ENCODE measurements at places on chromosomes 16 and 17.

GRCh38 chr17:37450112-37450511, 39.6 kb upstream of the DUSP14 start:
- DNase-seq: no peak

DNA sequence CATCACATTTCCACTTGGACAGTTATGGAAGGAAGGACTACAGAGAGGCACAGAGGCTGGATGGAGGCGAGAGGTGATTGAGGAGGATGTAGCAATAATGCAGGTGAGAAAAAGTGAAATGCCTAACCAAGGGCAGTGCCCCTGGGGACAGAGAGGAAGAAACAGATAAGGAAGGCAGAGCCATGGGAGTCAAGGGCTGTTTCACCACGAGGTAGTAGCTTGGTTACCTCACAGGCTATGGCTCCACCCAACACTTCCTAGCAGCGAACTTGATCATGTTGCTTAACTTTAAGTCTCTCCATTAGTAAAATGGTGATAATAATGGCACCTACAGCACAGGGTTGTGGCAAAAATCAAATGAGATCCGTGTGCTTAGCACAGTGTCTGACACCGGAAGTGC, 83.9 kb downstream of the YPEL2 start:
- DNase-seq: no peak

DNA sequence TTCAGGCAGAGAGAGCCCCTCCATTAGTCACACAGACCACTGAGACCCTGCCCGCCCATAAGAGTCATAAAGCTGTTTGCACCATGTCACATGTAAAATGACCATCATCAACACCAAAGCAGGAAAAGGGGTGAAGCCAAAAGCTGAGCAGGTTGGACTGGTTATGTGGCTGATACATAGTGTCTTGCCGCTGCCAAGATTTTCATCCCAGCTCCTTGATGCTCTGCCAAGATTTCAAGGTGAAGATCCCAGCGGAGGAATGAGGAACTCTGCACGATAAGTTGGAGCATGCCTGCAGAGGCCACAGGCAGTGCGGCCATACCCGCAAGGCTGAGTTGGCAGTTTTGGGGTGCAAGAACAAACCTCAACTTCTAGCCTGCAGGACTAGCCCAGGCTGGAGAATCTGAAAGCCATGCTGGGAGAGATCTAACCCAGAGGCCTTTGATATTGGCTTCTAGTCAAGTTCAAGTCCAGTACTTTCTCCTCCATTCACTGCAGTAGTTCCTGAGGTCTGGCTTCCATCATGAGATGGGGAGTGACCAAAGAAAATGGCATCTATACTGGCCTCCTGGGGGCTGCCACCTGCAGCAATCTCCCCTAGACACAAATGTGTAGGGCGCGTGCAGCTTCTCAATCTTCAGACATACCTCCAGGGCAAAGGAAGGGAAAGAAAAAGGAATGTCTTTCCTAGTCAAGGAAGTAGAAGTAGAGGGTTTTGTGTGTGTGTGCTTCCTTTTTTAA, 79.7 kb upstream of the NOL11 start:
- no peak for DNase-seq

GRCh38 chr17:81983639-81984373, 6.4 kb downstream of the ASPSCR1 start:
- no peak for DNase-seq

- DNase-seq: no peak
Observed at GRCh38 chr16:87919681-87919994, 16.7 kb downstream of the CA5A start.

DNA sequence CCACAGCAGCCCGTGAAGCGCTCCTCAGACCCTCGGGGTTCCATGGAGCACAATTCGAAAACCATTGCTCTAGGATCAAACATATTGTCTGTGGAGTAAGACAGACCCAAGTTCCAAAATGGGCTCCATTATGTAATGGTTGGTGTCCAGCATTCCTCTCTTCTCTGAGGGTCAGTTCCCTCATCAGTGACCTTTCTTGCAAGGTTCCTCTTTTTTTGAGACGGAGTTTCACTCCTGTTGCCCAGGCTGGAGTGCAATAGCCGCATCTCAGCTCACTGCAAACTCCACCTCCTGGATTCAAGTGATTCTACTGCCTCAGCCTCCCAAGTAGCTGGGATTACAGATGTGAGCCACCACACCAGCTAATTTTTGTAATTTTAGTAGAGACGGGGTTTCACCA, 28.4 kb downstream of the PLXDC1 start:
- DNase-seq: no peak

GRCh38 chr17:45311401-45311759, 5.4 kb downstream of the MAP3K14 start:
- DNase-seq: no peak

GRCh38 chr16:10608687-10609401, 28.4 kb upstream of the EMP2 start:
- no peak for DNase-seq

- DNase-seq: no peak
Observed at GRCh38 chr16:66419527-66419926, 7.6 kb upstream of the BEAN1 start.

DNA sequence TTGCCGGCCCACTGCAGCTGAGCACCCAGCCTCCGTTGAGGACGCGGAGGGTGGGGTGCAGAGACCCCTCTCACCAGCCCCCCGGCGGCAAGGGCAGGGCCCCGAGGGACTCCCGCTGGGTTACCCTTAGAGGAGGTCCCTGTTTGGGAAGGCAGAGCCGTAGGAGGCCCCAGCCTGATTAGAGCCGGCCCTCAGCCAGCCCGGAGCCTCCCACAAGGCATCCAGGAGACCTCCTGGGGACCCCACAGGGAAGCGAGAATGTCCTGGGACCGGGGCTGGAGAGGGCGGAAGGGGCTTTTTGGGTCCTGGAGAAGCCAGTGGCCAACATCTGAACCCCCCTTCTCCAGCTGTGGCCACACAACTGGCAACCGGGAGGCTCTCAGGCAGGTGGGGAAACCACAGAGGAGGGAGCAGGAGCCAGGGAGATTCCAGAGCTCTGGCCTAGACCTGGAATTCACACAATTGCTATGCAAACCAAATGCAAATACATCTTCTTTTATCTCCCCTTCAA, 21.7 kb upstream of the SP6 start:
- DNase-seq: no peak

DNA sequence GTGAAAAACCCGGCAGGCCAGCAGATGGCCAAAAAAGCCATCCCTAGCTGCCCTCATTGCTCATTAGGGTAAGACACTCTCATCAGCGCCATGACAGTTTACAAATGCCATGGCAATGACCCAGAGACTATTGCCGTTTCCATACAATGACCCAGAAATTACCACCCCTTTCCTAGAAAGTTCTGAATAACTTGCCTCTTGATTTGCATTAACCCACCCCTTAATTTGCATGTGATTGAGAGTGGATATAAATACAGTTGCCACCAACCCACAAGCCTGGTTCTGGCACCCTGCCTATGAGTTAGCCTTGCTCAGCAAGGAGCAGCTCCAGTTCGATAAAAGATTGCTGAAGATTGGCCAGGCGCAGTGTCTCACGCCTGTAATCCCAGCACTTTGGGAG, 16.1 kb upstream of the C16orf54 start:
- DNase-seq: no peak

GRCh38 chr16:64089697-64090096, 1032.2 kb downstream of the CDH11 start:
- no peak for DNase-seq

GRCh38 chr16:80507538-80507937, 33.3 kb upstream of the DYNLRB2 start:
- no peak for DNase-seq

DNA sequence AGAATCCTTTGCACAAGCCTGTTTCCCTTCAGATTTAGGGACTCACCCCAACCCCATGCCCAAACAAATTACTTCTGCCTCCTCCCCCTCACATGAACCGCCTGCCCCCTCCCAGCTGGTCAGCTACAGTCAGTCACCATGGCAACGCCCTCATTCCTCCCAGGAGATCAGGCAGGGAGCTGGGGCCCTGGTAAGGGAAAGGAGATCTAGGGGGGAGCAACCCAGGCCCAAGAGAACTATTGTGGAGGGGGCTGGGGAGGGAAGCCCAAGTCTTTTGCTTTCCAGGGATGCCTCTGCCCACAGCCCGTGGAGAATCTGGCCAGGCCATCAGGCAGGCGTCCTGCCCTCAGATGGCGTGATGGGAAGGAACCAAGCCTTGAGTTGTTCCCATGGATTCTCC, 2.8 kb downstream of the FAM171A2 start:
- no peak for DNase-seq

DNA sequence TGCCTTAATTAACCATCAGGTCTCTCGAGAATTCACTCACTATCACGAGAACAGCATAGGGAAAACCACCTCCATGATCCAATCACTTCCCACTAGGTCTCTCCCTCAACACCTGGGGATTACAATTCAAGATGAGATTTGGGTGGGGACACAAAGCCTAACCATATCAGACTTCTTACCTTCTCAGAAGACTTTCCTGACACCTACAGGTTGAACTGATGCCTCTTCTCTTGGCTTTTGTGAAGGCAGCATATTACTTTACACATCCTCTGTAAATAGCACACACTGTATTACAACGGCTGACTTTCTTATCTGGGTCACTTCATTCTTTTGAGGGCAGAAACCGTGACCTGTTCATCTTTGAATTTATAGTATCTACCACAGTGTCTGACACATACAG, 23.6 kb downstream of the BMERB1 start:
- DNase-seq: no peak

GRCh38 chr16:1003391-1004347, 22.1 kb downstream of the SOX8 start:
- no peak for DNase-seq

DNA sequence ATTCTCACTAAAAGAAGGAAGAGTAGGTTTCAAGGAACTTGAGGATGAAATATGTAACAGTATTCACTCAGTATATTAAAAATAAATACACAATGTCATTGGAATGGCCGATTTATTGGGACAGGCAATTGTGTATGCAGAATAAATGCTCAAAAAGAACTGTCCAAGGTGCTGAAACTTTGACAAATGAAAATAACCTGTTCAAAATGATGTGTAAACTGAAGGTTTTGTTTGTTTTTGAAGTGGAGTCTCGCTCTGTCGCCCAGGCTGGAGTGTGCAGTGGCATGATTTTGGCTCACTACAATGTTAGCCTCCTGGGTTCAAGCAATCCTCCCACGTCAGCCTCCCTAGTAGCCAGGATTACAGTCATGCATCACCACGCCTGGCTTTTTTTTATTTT, 318.7 kb upstream of the RBFOX1 start:
- DNase-seq: no peak

- DNase-seq: peak; percentile 42
Observed at GRCh38 chr17:32936894-32937500, 9.0 kb downstream of the TMEM98 start.

GRCh38 chr17:72334205-72334604, 213.4 kb downstream of the SOX9 start:
- no peak for DNase-seq

DNA sequence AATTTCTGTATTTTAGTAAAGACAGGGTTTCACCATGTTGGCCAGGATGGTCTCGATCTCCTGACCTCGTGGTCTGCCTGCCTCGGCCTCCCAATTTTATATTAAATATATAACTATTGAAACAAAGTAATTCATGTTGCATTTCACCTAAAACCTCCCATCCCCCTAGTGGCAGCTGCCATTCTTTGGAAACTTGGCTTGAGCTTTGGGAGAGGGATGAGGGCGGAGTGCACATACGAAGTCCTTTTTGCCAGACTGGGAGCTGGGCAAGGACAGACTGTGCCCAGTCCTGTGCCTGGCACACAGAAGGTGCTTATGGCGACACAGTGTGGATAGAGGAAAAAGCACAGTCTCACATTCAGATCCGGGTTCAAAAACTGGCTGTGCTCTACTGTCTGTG, 83.8 kb downstream of the NETO2 start:
- DNase-seq: no peak

- DNase-seq: no peak
Observed at GRCh38 chr17:80710714-80711302, 166.2 kb downstream of the RPTOR start.

GRCh38 chr17:8147141-8147804, 4.9 kb downstream of the PER1 start:
- no peak for DNase-seq

- no peak for DNase-seq
Observed at GRCh38 chr17:66451188-66452149, 149.1 kb downstream of the PRKCA start.

GRCh38 chr16:67443265-67443664, 12.3 kb downstream of the HSD11B2 start:
- DNase-seq: no peak

DNA sequence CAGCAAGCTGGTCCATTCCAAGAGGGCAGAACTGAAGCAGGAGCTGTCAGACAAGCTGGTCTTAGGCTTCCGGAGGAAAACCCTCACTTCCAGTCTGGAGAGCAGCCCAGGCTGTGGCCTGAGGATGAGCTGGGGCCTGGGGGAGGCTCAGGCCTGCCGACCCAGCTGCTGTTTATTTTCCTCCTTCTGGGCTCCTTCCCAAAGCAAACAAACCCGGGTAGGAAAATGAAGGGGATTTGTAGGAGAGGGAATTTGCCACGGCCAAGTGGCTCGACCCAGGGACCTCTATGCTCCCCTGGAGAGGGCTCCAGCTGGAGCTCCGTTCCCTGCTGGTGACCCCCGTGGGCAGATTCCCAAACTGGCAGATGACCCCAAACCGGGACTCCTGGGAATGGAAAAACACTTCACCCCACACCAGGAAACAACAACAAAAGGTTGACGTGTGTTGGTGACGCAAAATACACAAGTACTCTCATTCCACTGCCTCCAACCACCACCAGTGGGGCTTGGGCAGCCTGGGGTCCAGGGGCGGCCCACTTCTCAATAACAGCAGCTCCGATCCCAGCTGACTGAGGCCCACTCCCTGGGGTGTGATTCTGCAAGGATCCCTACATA, 8.8 kb downstream of the JUP start:
- no peak for DNase-seq

DNA sequence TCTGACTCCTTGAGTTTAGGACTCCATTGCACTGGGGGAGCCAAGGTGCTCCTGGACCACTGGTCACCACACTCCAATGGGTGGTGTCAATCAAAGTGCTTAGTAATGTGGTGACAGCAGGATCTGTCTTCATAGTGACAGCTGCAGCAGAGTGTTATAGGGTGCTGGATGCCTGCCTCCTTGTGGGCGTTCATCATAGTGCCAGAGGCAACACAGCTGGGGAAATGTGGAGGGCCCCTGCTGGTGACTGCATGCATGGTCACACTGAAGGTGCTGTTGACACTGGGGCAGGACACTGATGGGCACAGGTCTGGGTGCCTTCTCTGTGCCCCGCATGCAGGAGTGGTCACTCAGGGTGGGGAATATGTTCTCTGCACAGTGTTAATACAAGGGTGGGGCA, 177.5 kb upstream of the CDH8 start:
- DNase-seq: no peak

- no peak for DNase-seq
Observed at GRCh38 chr17:11768981-11769380, 170.7 kb downstream of the DNAH9 start.

- no peak for DNase-seq
Observed at GRCh38 chr16:85210423-85211169, 98.3 kb upstream of the CIBAR2 start.

- DNase-seq: no peak
Observed at GRCh38 chr17:80798595-80799537, 192.8 kb upstream of the CHMP6 start.

All from stimulated activated CD8-positive, alpha-beta memory T cell treated with anti-CD3 and anti-CD28 coated beads, Interleukin-7, amount 100 ng/mL, for 1 hour (primary cell).